ENCODE measurements at places on chromosomes 16 and 17.
A peak's percentile ranks its signal among the peaks of the same experiment; 100 is the strongest.

GRCh38 chr17:50093246-50093645 is 1.9 kb upstream of the PDK2 start:
- no peak for DNase-seq

GRCh38 chr17:10286324-10286723 is 86.5 kb downstream of the MYH13 start:
- DNase-seq, result no peak

- DNase-seq, result no peak
Observed at GRCh38 chr17:17844500-17844899, 7.7 kb upstream of the SREBF1 start.

DNA sequence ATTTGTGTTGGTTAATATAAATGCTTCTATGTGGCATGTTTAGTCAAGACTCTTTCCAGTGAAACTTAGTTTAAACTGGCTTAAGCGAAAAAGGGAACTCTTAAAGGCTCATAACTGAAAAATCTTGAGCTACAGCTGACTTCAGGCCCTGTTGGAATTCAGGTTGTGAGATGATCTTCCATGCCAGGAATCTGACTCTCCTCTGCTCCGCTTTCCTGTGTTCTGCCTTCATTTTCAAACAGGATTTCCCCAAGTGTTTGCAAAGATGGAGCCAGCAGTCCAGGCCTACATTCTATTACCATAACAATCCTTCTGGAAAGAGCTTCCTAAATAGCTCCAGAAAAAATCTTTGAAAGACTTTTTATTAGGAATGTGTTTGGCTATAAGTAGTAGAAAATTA is 134.9 kb downstream of the NLK start:
- DNase-seq, result peak; percentile 18

DNA sequence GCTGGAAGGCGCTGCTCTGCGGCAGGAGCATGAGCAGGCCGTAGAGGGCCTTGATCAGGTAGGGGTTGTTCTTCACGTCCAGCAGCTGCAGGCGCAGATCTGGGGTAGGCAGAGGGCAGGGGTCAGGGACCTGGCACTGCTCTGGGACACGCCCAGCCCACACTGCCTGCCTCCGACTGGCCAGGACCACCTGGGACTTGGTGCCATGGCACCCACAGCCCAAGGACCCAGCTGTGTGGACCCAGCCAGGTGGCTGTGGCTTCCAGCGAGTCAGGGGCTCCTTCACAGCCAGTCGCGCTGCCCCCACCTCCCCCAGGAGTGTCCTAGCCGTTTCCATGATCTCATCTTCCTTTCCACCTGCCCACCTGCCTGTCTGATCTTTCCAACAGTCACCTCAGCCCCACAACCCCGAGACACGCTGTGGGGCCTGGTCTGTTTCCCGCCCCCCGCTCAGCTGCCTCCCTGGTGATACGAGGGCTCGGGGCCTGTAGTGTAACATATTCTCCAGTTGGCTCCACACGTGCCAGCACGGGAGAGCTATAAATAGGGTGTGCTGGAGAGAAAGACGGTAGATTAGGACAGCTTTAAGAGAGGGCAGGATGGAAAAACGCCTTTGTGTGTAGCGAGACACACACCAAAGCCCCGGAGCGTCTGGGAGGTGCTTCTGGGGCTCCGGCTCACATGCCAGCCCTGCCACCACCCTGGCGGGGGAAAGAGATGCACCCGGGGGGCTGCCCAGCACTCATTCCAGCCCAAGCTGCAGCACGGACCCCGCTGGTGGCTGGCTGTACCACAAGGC is 7.2 kb upstream of the MTSS2 start:
- DNase-seq, result peak; percentile 72

DNA sequence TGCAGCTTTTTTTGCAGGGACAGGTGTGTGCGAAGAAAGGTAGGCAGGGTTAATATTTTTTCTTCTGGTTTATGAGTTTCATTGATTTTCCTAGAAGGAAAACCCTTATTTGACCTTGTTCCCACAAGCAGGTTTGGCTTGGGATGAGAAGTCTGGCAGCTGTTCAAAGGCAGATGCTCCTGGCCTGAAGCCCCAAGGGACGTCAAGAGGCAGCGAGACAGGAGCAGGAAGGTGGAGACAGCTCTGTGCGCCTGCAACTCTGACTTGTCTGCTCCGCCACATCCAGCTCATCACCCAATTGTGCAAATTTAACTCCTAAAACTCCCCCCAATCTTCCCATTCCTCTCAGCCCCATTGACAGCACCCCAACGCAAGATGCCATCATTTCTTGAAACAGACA is 136.8 kb upstream of the XYLT1 start:
- no peak for DNase-seq

Measured in fibroblast of skin of scalp (primary cell).